Ascending aorta (tissue), 2 donors: ENCODE measurements at places on chromosomes 1 and 21.

GRCh38 chr1:68121536-68121935 lies 71.1 kb upstream of the DIRAS3 start:
- DNase-seq, result no peak

- DNase-seq, result no peak
Observed at GRCh38 chr1:106954661-106955229, 101.7 kb upstream of the PRMT6 start.

- DNase-seq, result no peak
Observed at GRCh38 chr1:180930687-180931086, 18.0 kb downstream of the KIAA1614 start.

GRCh38 chr1:152679459-152679858 lies 4.4 kb downstream of the LCE2C start:
- no peak for DNase-seq

DNA sequence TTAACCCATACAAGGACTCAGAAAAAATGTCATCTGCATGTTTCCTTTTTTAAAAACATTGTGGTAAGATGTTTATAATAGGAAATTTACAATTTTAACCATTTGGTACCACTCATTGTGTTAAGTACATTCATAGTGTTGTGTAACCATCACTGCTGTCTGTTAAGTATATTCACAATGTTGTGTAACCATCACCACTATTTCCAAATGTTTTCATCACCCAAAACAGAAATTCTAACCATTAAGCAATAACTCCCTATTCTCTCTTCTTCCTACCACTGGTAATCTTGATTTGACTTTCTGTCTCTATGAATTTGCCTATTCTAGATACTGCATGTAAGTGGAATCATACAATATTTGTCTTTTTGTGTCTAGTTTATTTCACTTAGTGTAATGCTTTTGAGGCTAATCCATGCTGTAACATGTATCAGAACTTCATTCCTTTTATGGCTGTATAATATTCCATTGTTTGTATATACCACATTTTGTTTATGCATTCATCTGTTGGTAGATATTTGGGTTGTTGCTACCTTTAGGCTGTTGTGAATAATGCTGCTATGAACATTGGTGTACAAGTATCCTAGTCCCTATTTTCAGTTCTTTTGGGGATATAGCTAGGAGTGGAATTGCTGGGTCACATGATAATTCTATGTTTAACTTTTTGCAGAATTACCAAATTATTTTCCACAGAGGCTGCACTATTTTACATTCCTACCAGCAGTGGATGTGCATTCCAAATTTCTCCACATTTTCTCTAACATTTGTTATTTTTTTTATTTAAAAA lies 14.1 kb downstream of the HIPK1 start:
- DNase-seq, result no peak
